ENCODE measurements at places on chromosomes 6 and 20.

- no peak for DNase-seq
Observed at GRCh38 chr6:68728159-68728979, 93.3 kb downstream of the ADGRB3 start.

- DNase-seq = no peak
Observed at GRCh38 chr6:2885967-2886735, 17.0 kb downstream of the SERPINB9 start.

- DNase-seq = no peak
Observed at GRCh38 chr6:107543088-107543487, 53.2 kb downstream of the SOBP start.

DNA sequence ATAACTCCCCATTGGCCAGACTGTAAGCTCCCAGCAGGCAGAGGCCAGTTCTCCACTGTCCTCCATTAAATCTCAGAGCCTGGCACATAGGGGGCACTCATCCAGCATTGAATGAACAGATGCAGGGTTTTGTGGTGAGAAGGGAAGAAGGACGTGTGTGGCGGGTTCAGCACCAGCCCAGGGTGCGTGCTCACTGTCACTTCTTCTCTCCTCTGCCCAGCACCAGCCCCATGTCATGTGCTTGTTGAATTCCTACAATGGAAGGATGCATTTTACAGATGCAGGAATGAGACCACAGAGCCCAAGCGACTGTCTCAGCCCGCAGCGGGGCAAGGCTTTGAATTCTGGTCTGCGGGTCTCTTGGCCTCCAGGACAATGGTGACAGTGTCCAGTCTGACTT lies 149.9 kb downstream of the CEBPB start:
- no peak for DNase-seq

DNA sequence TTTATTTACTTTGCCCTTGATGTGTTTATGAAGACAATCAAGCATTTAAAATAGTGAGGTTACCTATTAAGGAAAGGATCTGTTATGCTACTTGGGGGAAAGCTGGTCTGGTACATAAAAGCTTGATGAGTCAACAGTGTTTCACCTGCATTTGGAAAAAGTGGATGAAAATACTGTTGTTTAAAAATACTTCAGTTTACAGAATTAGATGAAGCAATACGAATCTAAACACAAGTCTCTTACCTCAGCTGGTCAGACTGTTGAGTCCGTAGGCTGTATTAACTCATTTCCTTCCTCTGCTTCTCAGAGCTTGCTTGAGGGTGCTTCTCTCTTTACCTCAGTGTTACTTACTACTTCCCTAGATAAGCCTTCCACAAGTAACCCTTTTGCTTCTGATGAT lies 36.1 kb downstream of the NKX2-4 start:
- DNase-seq = peak; percentile 54

DNA sequence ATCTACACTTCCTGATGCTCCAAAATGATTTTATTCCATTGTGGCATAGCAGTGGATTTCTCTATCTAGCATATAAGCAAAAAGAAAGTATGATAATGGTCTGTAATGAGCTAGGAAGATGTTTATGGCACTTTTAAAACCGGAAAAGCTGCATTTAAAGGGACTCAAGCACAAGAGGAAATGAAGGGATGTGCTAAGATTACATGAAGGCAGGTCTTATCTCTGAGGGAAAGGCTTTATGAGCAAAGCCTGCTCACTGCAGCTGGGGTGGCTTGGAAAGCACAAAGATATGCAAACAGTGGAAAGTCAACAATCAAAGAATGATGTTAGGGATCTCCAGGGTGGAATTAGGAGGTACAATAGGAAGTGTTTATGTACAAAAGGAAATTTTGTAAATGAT lies 138.2 kb downstream of the TENT5A start:
- DNase-seq = peak; percentile 52

GRCh38 chr6:156808287-156808686 lies 31.1 kb downstream of the ARID1B start:
- peak; percentile 64 for DNase-seq

- no peak for DNase-seq
Observed at GRCh38 chr6:130697995-130698535, 129.1 kb upstream of the SMLR1 start.

GRCh38 chr6:142696123-142697000 lies 248.6 kb downstream of the HIVEP2 start:
- DNase-seq = peak; percentile 31

GRCh38 chr20:32544893-32545840 lies 40.0 kb downstream of the NOL4L start:
- DNase-seq = no peak

- DNase-seq = no peak
Observed at GRCh38 chr6:35771343-35771627, 5.1 kb upstream of the CLPSL2 start.

- DNase-seq = no peak
Observed at GRCh38 chr6:130964289-130964688, 98.8 kb downstream of the EPB41L2 start.

DNA sequence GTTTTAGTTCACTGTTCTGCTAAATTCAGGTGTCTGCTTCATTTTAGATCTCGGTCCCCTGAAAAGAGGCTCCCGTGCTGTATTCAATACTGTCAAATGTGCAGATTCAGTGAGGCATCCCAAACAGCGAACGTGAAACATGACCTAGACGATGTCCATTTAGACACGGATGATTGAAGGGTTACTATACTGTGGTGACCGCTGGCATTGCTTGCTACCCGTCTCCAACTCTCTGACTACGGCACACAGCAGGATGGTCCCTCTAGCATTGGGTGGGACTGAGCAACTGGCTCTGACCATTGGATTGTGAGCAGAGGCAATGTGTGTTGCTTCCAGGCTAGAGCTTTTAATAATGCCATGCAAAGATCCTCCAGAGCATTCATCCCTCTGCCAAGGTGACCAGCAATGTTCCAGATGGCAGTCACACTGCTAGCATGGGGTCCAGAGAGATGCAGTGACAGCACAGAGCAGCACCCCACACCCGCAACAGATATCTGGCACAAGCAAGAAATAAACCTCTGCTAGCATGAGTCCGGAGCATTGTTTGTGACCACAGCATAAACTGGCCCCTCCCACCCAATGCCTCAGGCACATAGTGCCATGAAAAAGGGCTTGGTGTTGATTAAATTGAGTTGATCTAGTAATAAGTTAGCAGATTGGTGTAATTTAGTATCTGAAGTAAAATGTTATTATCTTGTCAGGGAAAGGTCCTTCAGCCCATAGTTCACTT lies 9.0 kb downstream of the METTL24 start:
- DNase-seq = no peak

DNA sequence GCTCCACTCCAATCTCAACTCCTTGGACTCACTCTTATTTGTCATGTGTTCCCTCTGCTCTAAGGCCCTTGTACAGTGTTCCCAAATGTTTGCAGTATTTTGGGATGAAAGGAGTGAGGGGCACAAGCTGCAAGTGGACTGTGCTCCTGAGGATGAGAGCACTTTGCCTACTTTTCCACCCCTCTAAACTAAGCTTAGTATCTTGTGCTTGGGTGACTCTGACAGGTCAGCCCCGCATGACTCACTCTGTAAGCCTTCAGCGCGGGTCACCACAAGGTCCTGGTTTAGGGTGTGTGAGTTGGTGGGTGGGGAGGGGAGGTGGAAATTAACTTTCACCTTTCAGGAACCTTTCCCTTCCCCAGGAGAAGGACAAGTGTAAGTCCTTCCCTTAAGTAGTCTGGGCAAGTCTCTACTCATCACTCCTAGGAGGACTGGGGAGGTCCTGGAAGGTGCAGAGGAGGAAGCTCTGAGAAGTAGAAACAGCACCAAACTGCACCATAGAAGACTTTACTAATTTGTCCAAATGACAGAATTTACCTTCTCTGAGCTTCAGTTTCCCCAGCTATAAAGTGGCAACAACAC lies 68.8 kb upstream of the EPB41L1 start:
- no peak for DNase-seq

DNA sequence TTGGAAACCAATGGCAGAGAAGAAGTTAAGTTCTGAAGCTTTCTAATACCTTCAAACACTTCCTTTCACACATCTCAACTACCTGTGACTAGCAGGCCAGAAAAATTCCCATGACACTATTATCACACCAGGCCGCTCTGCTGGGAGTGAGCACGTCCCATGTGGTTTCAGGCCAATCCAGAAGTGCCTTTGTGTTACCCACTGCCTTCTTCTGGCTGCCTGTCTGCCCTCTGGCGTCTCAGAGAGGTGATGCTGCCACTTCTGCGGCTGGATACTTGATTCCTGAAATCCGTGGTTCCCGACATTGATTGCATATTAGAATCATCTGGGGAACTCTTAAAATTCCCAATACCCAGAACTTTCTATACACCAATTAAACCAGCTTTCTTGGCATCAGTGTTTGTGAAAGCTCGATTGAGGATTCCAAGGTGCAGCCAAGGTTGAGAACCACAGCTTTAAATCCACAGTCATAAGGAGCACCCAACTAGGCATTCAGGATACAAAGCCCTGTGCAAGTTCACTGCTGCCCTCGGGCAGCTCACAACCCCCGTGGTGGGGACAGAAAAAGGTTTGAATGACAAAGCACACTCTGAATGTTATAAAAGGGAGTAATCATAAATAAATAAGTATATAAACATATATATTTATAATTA lies 65.6 kb downstream of the STMND1 start:
- DNase-seq = no peak

GRCh38 chr20:7174554-7174953 lies 407.1 kb downstream of the BMP2 start:
- no peak for DNase-seq

- no peak for DNase-seq
Observed at GRCh38 chr6:132028029-132028428, 76.9 kb upstream of the CCN2 start.

- no peak for DNase-seq
Observed at GRCh38 chr20:32140603-32141002, 31.1 kb downstream of the TM9SF4 start.

DNA sequence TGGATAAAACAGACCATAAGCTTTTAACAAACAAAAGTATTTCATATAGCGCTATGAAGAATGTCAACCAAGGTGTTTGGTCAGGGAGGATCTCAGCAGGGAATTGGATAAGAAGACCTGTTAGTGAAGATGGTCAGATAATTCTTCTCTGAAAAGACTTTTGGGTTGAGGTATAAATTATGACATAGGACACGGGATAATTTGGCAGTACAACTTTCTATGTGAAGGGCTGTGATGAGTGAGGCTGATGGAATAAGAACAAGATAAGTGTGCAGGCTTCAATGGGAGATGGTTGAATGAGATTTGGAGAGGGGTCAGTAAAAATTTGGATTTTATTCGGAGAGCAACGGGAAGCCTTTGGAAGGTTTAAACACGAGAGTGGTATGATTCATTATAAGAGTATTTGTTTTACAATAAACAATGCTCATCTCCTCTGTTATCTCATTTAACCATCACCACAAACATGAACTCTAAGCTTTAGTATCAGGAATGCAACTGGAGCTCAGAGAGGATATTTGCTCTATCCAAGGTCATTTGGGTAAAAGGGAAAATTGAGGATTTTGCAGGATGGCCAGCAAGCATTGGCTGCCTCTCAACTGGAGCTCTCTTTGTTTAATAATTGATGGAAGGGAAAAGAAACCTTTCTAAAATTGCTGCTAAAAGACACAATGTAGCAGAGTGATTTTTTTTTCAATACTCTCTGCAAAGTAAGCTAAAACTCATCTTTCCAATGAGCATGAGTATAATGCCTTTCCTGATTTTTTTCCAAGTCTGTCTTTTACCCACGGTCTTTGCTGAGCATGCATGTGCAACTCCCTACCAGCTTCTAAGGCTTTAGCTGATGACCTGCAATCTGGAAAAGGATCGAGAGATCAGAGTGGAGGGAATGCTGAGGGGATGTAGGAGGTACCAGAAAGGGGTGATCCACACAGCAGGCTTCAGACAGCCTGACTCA lies 534.0 kb downstream of the CBLN4 start:
- DNase-seq = no peak

DNA sequence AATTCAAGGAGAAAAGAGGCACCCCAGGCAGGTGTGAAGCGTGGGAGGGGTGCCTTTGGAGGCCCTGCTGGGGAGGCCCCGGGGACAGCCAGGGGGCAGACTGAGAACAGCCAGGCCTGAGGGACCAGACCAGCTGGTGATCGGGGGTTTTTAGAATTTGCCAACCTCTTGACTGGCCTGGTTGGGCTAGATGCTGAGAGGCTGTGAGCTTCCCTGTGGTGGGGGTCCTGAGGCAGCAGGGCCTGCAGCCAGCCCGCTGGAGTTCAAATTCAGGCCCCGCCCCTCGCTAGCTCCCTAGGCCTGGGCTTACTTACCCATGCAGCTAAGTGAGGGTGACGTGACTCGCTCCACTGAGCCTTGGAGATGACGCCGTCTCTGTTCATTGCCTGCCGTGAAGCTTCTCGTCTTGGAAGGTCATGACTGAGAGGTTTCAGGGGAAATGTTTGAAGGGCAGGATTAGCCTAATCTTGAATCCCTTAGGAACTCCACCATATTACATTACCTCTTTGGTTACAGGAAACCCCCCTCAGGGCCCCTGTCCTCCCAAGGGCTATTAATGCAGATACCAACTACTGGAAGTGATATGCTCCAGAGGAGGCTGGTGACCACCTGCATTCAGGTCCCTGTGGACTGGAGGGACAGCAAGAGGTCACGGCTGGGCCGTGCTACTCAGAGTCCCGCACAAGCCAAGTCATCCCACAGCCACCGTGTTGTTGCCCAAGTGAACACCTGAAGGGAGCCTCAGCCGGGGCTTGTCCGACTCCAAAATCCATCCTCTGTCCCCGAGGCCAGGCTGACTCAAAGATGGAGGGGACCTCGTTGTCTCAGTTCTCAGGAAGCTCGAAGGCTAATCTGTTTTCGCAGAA lies 73.9 kb upstream of the DUSP22 start:
- no peak for DNase-seq

GRCh38 chr6:90584636-90585255 lies 2.1 kb downstream of the MAP3K7 start:
- DNase-seq = no peak

- DNase-seq = no peak
Observed at GRCh38 chr20:41631826-41632225, 13.6 kb upstream of the CHD6 start.

- DNase-seq = no peak
Observed at GRCh38 chr20:52047811-52048764, 143.5 kb downstream of the ZFP64 start.

GRCh38 chr20:11411765-11412164 lies 505.9 kb upstream of the BTBD3 start:
- DNase-seq = no peak

DNA sequence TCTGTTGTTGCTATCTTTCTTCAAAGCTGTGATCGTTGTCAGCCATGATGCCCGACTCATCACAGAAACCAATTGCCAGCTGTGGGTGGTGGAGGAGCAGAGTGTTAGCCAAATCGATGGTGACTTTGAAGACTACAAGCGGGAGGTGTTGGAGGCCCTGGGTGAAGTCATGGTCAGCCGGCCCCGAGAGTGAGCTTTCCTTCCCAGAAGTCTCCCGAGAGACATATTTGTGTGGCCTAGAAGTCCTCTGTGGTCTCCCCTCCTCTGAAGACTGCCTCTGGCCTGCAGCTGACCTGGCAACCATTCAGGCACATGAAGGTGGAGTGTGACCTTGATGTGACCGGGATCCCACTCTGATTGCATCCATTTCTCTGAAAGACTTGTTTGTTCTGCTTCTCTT lies 19.3 kb downstream of the ABCF1 start:
- DNase-seq = no peak

GRCh38 chr20:49282584-49283171 lies 4.8 kb upstream of the ZNFX1 start:
- DNase-seq = no peak
